Fibroblast of pulmonary artery (primary cell): ENCODE measurements at places on chromosomes 6 and 20.

GRCh38 chr6:86936834-86937218, 502 bp upstream of the HTR1E start:
- DNase-seq = no peak

GRCh38 chr20:31695849-31696804, 26.5 kb downstream of the BCL2L1 start:
- DNase-seq = peak; percentile 60

GRCh38 chr20:9241232-9241692, 172.4 kb downstream of the PLCB4 start:
- DNase-seq = peak; percentile 75

DNA sequence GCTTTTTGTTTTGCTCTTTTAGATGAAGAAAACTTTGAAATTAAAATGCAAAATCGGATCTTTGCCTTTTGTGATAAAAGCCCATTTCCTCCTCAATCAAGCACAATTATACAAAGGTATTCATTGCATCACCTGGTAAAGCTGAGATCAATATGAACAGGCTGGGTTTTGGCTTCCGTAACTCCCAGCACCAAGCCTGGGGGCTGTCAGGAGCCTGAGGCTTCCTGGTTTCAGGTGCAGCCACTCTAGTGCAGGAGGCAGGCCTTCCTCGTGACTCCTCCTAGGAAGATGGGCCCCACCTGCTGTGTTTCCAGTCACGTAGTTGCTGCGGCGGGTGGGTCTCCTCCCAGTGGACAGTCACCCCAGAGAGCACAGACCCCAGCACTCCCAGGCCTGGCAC, 54.0 kb downstream of the EDN3 start:
- DNase-seq = no peak

GRCh38 chr20:58202044-58202443, 26.4 kb downstream of the ANKRD60 start:
- DNase-seq = no peak

DNA sequence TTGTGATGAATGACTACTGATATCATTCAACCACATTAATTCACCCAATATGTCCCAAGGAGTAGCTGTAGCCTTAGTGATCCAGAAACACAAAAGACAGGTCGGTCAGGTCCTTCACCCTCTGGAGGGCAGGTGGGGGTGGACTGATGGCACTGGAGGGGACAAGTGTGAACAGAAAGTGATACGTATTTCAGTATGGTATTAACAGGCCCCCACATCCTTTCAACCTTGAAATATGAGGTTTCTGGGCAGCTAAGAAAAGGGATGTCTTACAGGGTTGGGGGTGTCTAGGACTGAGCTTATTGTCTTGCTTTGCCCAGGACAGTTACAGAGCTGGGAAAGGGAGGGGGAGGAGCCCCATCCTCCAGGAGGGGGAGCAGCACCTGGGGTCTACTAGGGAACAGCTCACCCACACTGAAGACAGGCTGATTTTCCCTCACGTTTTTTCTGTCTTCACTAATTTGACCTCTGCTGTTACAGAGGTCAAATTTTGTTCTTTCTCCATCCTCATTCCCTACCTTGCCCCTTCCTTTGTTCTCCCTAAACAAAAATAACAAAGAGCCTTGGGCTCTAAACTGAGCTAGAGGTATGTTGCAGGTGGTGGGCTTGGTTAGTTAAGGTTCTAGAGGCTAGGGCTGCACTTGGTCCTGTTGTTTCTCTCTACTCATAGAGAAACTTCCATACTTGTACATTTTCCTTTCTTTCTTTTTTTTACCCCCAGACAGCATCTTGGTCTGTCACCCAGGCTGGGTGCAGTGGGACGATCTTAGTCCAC, 38.0 kb upstream of the EEF1A1 start:
- DNase-seq = no peak

GRCh38 chr6:122620428-122620827, 10.2 kb downstream of the PKIB start:
- no peak for DNase-seq

DNA sequence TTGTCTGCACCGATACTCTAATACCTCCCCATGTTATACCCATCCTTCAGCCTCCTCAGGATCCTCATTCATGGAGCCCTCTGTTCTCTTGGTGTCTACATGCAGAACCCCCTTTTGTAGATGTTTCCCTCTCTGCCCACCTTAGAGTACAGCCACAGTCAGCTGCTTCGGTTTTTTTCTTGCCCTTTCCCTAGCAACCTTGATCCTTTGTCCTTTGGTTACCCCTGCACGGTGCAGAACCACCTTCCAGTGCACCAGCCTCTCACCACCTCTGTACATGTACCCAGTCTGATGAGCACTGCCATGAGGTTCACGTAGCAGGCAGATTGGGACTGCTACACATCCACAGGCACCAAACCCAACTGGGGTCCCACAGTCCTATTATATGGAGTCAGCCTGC, 7.3 kb downstream of the VPS16 start:
- no peak for DNase-seq

- no peak for DNase-seq
Observed at GRCh38 chr20:63149531-63150192, 66.3 kb downstream of the YTHDF1 start.

DNA sequence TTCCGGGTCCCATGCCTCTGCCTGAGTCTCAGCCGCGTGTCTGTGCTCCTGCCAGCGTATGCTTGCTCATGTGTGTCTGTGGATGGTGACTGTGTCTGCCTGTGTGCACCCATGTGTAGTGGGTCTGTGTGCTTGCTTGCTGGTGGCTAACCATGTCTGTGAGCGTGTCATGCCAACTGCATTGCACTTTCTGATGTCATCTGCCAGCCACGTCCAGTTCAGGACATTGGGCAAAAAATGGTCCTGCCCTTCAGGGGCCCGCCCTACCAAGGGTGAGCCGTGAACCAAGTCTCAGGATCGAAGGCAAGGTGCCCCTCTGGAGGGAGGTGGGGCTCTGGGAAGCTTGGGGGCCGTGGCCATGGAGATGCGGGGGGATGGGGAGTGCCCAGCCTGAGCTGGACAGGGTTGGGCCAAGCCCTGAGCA, 9.4 kb upstream of the ZBTB46 start:
- no peak for DNase-seq

DNA sequence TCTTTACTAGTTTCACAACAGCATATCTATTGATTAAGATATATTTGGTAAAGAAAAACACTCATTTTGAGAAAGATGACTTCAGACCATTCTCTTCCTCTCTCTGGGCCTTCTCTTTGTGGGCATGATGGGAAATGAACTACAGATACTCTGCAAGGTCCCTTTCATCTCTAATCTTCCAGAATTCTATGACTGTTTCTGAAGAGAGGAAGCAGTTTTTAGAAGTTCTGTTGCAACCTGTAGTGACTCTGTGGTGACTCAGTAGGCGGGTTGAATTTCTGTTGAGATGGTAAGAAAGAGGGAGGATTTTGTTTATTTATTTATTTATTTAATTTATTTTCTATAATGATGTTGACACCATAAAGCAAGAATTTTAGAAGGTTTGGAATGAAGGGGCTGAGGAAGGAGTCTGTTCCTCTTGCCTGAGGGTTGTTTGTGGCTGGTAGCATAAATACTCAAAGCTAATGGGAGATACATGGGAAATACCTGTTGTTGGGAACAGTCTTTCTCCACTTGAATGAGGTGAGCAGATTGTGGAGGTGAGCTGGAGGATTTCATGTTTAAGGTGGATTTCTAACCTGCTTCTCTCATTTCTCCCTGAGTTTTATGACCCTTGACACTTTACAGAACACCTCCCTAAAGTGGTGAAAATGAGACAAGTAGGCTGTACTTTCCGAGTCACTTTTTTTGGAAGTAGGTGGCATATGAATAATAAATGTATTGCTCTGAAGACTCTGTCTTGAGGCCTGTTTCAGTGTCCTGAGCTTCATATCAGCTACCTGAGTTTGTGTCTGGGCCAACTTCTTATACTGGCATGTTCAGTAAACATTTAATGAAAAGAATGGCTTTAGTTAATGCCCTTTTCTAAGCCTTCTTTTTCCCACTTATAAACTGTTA, 15.0 kb downstream of the ACSS2 start:
- peak; percentile 80 for DNase-seq

GRCh38 chr6:31180500-31180899, 10.0 kb upstream of the POU5F1 start:
- peak; percentile 86 for DNase-seq

DNA sequence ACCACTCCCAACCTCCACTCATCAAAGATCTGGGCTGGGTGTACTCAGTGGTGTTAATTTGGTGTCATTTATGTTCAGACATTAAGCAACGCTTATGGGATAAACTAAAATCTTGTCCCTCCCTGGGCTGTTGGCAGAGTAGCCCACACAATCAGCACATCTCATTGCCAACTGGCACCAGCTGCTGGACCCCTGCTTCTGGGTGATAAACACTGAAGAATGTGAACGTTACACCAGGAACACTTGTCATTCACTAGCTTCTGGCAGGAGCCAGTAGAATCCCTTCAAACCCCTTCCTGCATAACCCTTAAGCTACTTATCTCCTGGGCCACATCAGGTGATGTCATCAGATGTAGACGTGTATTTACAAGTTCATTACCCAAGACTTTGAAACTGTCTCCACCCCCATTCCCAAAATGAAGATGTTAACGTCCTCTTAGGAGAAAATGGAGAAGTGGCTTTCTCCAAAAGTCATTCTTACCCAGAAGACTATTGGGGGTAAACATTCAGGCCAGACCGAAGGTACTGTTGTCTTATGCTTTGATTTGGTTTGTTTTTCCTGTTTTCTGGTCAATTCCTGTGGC, 107.8 kb upstream of the CD93 start:
- peak; percentile 25 for DNase-seq

GRCh38 chr6:125729983-125730382, 19.4 kb upstream of the HEY2 start:
- no peak for DNase-seq

DNA sequence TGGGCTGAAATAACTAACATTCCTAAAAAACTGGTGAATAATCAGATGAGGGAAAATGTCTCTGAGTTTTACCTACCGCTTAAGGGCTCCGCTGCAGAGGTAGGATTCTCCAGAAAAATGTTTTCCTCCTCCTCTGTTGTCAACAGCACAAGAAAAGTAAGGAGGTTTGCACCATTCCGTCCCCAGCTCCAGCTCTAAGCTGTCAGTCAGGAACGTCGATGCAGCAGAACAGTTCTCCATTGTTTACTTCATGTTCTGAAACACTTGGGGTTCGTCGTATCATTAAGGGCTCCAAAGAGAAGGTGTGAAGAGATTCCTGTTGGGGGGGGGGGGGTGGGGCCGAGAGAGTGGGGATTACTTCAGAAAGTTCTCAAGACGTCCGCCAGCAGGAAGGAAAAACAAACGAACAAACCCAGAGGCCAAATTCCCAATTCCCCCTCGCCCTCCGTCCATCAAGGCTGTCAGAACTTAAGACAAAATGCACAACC, 734 bp downstream of the MMS22L start:
- DNase-seq = peak; percentile 11

DNA sequence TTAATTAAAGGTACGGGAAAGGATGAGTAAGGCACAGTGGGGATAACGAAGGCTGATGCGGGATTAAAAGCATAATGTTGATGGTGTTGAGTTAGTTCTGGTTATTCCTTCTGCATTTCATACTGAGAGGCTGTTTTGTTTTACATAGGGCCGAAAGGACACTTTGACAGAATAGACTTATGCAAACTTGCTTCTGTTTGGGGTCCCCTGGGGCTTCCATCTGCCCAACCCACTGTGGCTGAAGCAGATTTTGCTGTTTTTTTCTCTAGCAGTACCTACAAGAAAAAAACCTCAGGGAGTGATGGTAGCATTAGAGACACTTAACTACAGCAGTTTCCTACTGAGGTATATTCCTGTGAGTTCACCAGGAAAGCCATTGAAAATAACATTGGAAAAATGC, 136.1 kb upstream of the SUPT3H start:
- DNase-seq = no peak

GRCh38 chr6:144999127-144999526, 714.0 kb downstream of the UTRN start:
- no peak for DNase-seq

GRCh38 chr20:34708621-34709043, 4.5 kb downstream of the TP53INP2 start:
- DNase-seq = peak; percentile 44

- no peak for DNase-seq
Observed at GRCh38 chr6:34743625-34744293, 13.5 kb upstream of the SNRPC start.
